Tibial nerve (tissue), 4 donors: ENCODE measurements at places on chromosomes 1 and 21.
A peak's percentile ranks its signal among the peaks of the same experiment; 100 is the strongest.

GRCh38 chr1:207818971-207819451 is 67.2 kb downstream of the CD46 start:
- DNase-seq = no peak

GRCh38 chr1:203692565-203693470 is 66.2 kb downstream of the ATP2B4 start:
- DNase-seq = peak; percentile 78

DNA sequence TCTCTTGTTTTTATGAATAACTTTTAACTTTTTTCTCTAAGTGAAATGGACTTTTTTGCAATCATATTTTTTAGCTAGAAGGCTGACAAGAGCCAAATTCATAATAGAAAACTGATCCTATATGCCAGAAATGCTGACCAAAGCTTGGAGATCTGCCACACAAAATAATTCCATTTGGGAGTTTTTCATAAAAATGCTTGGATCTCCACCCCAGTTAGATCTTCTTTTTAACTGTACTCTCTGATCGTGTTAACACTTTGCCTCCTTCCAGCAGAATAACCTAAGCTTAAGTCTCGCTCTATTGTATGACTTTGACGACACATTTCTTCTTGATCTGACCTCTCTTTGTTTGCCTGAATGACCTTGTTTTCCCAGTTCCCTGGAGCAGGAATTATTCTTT is 16.8 kb downstream of the FLG2 start:
- DNase-seq = no peak

DNA sequence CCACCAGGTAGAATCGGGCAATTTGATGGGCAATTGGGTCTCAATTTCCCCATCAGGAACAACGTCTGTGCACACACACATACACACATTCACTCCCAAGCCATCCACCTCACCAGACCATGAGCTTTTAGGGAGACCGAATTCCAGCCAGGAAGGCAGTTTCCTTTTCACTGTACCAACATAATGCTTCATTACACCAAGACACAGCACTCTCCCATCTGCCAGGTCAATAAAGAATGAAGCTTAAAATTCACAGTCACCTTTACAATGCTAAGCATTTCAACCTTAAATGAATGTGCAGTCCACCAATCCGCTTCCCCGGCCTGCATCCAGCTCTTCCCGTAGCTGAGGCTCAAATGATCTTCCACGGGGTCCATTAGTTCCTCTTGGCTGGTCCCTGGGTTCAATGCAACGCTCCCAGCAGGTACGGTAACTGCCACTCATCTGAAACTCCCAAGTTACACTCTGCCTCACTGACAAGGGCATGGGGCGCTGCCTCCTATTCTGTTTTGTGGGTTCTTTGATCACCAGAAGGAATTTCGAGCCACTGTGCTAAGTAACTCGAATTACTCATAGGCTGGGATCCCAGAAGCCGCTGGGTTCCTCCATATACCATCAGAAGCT is 105.0 kb downstream of the SIM2 start:
- DNase-seq = no peak

- DNase-seq = no peak
Observed at GRCh38 chr1:147109041-147109440, 63.2 kb downstream of the PRKAB2 start.

- DNase-seq = no peak
Observed at GRCh38 chr1:14952626-14953314, 200.8 kb upstream of the TMEM51 start.
